ENCODE measurements at places on chromosomes 4 and X.

GRCh38 chrX:45126158-45126557 is 74.5 kb downstream of the DIPK2B start:
- no peak for DNase-seq

- no peak for DNase-seq
Observed at GRCh38 chrX:147376601-147377422, 534.9 kb upstream of the FMR1 start.

GRCh38 chrX:51975360-51975759 is 81.9 kb downstream of the MAGED1 start:
- no peak for DNase-seq

DNA sequence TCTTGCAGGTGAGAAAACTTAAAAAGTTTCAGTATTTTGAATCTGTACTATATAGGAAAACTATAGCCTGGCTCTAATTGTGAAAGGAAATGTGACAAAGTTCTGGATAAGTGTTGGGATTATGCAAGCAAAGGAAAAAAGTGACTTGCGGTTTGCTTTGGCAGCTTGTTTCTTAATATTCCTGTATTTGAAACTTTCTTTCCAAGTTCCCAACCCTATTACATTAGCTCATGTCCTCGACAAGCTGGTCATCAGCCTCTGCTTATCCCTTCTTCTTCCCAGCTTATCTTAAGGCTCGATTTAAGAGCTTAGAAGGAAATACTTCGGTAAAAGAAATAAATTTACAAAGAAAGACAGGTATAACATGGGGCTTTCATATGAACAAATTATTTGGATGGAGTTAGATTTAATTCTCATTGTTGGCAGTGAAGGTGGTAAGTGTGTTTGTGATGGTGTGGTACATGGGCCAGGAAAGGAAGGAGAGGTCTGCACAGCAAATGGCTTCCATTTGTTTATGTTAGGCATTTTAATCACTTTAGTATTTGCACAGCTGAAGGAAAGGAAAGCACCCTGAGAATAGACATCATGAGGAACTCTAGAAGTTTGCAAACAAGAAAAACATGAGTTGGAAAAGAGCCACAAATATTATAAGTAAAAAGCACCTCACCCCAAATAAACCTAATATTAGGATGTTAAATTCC is 5.1 kb upstream of the MYOZ2 start:
- no peak for DNase-seq

DNA sequence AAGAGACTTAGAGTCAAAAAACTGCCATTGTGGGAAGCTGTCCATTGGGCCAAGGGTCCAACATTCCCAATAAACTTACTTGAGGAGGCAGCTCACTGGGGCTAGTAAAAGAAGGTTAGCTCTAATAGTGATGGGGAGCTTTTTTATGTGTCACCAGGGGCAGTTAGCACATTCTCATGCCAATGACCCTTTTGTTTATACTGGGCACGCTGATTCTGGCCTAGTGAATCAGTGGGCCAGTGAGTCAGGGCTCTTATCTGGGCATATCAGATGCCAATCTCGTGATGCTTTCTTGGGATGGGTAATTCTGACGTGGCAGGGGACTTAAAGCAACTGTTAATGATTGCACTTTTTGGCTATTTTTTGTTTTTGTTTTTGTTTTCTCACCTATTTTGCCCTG is 27.8 kb downstream of the TCEAL1 start:
- DNase-seq: peak; percentile 77

DNA sequence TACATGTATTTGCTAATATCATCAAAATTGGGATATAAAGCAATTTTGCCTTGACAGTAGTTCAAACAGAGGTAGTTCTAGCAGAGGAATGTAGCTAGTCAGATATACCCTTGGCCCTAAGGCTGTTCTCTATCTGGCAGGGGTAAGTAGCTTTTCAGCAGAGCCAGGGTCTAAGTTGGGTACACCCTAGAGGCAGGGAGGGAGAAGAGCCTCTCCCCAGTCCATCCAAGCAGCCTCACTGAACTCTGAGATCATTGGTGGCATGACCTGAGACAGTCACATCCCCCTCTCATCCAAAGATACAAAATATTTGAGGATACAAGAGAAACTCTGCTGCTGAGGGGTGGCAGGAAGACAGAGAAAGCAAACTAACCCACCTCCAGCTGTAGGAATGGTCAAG is 343.7 kb downstream of the DHX15 start:
- no peak for DNase-seq

DNA sequence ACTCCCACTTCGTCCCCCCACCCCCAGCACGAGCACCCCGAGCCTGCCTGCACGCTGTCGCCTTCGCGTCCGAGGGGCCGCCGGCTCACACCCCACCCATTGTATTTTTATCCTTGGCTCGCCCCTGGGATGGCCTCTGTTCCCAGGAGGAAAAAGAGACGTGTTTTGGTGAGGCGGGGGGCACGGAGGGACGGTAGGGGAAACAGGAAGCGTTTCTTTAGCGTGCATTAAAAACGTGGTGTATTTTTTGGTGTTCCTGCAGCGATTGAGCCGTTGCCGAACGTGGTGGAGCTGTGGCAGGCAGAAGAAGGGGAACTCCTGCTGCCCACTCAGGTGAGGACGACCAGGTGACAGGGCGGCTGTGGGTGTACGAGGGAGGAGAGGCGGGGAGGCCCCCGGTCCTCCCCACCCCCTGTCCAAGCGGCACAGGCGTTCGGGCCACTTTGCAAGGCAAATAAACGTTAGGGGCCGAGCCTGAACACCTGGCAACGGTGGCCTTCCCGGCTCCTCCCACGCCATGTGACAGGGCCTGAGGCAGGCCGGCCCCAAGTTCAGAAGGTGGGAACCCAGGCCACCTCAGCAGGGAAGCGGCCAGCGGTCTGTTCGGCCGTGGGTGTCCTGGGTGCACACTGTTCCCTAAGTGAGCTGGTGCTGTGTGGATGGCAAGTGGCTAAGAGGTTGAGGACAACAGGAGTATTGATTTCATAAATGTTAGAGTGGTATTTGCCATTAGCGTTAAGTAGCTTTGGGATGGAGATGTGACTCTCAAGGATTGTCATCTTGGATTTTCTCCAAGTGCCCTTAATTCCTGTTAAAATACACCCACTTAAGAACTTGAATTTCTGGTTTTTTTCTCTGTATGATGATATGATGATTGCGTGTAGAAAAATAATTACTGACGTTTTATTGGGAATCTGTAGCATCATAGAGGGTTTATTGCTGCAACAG is 1.1 kb downstream of the TMEM131L start:
- no peak for DNase-seq

- no peak for DNase-seq
Observed at GRCh38 chrX:48636776-48637175, 39.5 kb downstream of the WDR13 start.
